ENCODE measurements at places on chromosomes 4 and X. TPM values are rescaled to one million over a fixed set of nuclear protein-coding genes. Genes with fewer than 3 reads are reported as not detected.

Gene EFHC2
- total RNA-seq: 2.3 TPM

DNA sequence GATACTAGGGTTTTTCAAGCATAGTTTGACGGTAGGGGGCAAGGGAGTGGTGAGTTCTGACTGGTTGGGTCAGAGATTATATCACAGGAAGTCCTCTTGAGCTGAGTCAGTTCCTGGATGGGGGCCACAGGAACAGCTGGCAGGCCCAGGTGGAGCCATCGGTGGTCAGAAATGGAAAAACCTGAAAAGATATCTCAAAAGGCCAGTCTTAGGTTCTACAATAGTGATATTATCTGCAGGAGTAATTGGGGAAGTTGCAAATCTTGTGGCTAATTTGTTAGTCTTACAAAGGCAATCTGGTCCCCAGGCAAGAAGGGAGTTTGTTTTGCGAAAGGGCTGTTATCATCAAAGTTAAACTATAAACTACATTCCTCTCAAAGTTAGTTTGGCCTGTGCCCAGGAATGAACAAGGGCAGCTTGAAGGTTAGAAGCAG lies 159.3 kb downstream of the PTCHD1 start:
- DNase-seq: no peak

GRCh38 chr4:82517043-82517442 lies 44.7 kb downstream of the TMEM150C start:
- no peak for DNase-seq

DNA sequence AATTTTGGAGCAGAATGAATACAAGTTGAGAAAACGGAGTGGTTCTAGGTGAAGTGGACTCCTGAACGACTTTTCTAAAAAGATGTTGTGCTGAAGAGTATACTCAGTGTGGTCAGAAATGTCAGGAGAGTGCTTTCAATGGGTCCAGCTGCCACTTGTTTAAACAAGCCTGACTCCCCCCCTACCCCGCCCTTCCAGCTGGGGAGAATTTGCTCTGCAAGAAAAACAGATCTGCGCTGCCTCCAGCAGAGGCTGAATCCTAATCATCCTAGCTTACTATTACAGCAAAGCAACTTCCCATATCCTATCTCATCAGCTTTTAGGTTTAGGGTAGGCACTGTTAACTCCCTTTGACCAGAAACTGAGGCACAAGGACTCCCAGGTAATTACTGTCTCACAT lies 1.9 kb downstream of the MAP3K15 start:
- no peak for DNase-seq

Gene TBX22
- total RNA-seq: 0.18 TPM

- no peak for DNase-seq
Measured at GRCh38 chrX:16188687-16189086, 21.4 kb downstream of the MAGEB17 start.

Data from ureter (tissue), 1 donor.